ENCODE measurements at places on chromosomes 1 and 21. TPM values are rescaled to one million over a fixed set of nuclear protein-coding genes. Genes with fewer than 3 reads are reported as not detected.

Gene MR1
- total RNA-seq, result 8.8 TPM

Gene RGS13
- total RNA-seq, result not detected

Gene STUM
- not detected for total RNA-seq

Gene TMEM63A
- total RNA-seq, result 10.2 TPM

Gene EPHB2
- 29.1 TPM for total RNA-seq

Gene BMP8A
- not detected for total RNA-seq

Gene LRRC7
- 0.10 TPM for total RNA-seq

Gene ETNK2
- total RNA-seq, result 13.1 TPM

Gene GFI1
- total RNA-seq, result not detected

Gene ATF3
- total RNA-seq, result 17.4 TPM

Data from mammary microvascular endothelial cell (primary cell).